Pericardium fibroblast (primary cell): ENCODE measurements at places on chromosomes 6 and 20. TPM values are rescaled to one million over a fixed set of nuclear protein-coding genes. Genes with fewer than 3 reads are reported as not detected.

FILIP1 gene
- 0.43 and 2.0 TPM in 2 replicates for total RNA-seq

TAAR5 gene
- total RNA-seq, result not detected in 2 replicates

RGL2 gene
- 20.2 and 22.2 TPM in 2 replicates for total RNA-seq

BTN3A1 gene
- 9.2 and 13.4 TPM in 2 replicates for total RNA-seq

IL17F gene
- total RNA-seq, result not detected in 2 replicates

MMS22L gene
- total RNA-seq, result 1.6 and 3.8 TPM in 2 replicates

MAK gene
- total RNA-seq, result not detected in 2 replicates

OR2H1 gene
- not detected in 2 replicates for total RNA-seq

ISM1 gene
- 0.82 TPM in 1 of 2 replicates, not detected in the other for total RNA-seq

TCP11 gene
- total RNA-seq, result not detected in 2 replicates

TUBB gene
- total RNA-seq, result 494 and 629 TPM in 2 replicates

ROMO1 gene
- total RNA-seq, result 415 and 424 TPM in 2 replicates

CDK5RAP1 gene
- 12.7 and 15.4 TPM in 2 replicates for total RNA-seq

BPIFB1 gene
- not detected in 2 replicates for total RNA-seq

TRERF1 gene
- 2.8 and 3.6 TPM in 2 replicates for total RNA-seq

RSPO4 gene
- not detected in 2 replicates for total RNA-seq

HTR1B gene
- total RNA-seq, result 0.12 TPM in 1 of 2 replicates, not detected in the other

CDSN gene
- total RNA-seq, result not detected in 2 replicates
